ENCODE measurements at places on chromosomes 13 and 19. TPM values are rescaled to one million over a fixed set of nuclear protein-coding genes. Genes with fewer than 3 reads are reported as not detected.

ZNF582 gene
- total RNA-seq: 3.1 TPM

SLC7A9 gene
- 0.20 TPM for total RNA-seq

LPAR2 gene
- total RNA-seq: 1.7 TPM

FBXO17 gene
- 27.2 TPM for total RNA-seq

FOXA3 gene
- not detected for total RNA-seq

SAMD4B gene
- 91.9 TPM for total RNA-seq

ZNF132 gene
- 11.7 TPM for total RNA-seq

TTYH1 gene
- not detected for total RNA-seq

RDH8 gene
- total RNA-seq: not detected

ZNF296 gene
- 0.07 TPM for total RNA-seq

IRGC gene
- total RNA-seq: not detected

CYP4F8 gene
- total RNA-seq: not detected

SMAD9 gene
- 8.3 TPM for total RNA-seq

HSH2D gene
- total RNA-seq: not detected

LYL1 gene
- total RNA-seq: 1.3 TPM

SIGLEC14 gene
- total RNA-seq: not detected

RABAC1 gene
- 184 TPM for total RNA-seq

DPF1 gene
- 1.0 TPM for total RNA-seq

ZNF507 gene
- total RNA-seq: 14.6 TPM

CLEC17A gene
- 0.13 TPM for total RNA-seq
